ENCODE measurements at places on chromosomes 7 and 10.
A peak's percentile ranks its signal among the peaks of the same experiment; 100 is the strongest.

GRCh38 chr7:99790407-99790806 lies 6.4 kb upstream of the CYP3A4 start:
- DNase-seq, result no peak

- DNase-seq, result no peak
Observed at GRCh38 chr10:106557053-106557452, 607.5 kb downstream of the SORCS1 start.

DNA sequence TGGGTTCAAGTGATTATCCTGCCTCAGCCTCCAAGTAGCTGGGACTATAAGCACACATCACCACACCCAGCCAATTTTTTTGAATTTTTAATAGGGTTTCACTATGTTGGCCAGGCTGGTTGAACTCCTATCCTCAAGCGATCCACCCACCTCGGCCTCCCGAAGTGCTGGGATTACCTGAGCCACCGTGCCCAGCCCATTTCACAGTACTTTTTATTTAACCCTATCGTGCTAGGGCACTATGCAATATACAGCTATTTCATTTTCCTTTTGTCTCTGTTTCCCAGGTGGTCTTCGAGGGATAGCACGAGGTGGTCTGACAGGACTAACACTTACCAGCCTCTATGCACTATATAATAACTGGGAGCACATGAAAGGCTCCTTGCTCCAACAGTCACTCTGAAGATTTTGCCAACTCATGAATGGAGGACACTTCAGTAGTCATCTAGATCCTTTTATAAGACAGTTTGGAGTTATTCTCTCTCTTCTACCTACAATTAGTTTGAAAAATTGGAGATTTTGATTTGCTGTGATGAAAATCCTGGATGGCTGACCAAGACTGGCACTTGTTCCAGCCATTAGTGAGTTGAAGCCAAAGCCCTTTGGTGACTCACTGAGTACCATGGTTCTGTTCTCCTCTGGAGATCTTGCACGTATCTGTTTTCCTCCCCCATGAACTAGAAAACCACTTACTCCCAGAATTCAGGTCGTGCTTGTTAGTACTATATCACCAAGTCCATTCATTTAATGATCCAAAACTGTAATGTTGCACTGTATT lies 27.3 kb downstream of the NCOA4 start:
- no peak for DNase-seq

GRCh38 chr10:63042256-63042655 lies 90.9 kb upstream of the NRBF2 start:
- no peak for DNase-seq

- DNase-seq, result no peak
Observed at GRCh38 chr7:101858437-101859385, 41.3 kb downstream of the CUX1 start.

DNA sequence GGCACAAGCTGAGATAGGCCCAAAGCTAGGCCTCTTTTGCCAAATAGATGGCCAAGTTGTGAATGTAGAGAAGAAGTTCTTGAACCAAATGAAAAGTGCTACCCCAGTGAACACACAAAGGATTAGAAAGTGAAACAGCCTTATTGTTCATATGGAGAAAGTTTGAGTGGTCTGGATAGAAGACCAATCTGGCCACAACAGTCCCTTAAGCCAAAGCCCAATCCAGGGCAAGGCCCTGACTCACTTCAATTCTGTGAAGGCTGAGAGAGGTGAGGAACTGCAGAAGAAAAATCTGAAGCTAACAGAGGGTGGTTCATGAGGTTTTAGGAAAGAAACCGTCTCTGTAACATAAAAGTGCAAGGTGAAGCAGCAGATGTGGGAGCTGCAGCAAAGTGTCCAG lies 18.7 kb upstream of the ATP6V0A4 start:
- no peak for DNase-seq

DNA sequence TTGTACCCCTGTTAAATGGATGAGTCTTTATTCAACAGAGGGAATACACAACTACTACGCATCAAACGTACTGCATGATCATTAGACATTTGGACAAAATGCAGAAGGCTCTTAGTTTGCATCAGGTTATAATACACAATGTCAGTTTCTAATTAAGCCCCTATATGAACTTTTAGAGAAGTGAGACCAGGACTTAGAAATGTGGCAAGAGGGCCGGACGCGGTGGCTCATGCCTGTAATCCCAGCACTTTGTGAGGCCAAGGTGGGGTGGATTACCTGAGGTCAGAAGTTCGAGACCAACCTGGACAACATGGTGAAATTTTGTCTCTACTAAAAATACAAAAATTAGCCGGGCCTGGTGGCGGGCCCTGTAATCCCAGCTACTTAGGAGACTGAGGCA lies 76.3 kb upstream of the MGMT start:
- no peak for DNase-seq

DNA sequence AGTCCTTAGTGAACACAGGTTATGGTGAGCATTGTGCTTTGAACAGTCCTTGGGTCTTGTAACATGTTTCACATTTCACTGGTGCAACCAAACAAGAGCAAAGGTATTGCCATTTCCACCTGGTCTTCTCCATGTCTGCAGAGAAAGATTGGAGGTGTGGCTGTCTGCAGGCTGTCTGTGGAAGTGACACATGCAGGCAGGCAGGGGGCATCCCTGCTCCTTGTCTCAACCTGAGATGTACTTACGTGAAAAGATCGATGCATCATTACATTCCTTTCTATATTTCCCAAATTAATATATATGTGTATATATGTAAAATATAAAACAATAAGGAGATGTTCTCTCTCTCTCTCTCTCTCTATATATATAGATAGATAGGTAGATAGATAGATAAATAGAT lies 54.3 kb downstream of the LRRC18 start:
- DNase-seq, result no peak

DNA sequence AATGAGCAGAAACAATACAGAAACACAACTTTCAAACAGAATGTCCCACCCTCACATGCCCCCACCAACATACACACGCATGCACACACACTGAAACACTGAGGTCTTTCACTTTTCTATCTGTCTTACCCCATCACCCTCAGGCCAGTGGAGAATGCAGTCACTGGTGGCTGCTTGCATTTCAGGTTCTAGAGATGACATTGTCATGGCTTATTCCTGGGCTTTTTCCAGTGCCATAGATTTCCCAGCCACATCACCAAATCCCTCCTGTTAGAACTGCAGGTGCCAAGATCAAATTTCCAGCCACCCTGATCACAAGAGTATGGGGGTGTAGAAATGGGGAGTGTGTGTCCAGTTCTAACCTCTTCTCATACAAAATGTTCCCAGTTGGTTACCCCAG lies 68.4 kb downstream of the CACNA2D1 start:
- DNase-seq, result no peak

GRCh38 chr7:18655912-18656311 lies 160.4 kb downstream of the HDAC9 start:
- DNase-seq, result no peak

DNA sequence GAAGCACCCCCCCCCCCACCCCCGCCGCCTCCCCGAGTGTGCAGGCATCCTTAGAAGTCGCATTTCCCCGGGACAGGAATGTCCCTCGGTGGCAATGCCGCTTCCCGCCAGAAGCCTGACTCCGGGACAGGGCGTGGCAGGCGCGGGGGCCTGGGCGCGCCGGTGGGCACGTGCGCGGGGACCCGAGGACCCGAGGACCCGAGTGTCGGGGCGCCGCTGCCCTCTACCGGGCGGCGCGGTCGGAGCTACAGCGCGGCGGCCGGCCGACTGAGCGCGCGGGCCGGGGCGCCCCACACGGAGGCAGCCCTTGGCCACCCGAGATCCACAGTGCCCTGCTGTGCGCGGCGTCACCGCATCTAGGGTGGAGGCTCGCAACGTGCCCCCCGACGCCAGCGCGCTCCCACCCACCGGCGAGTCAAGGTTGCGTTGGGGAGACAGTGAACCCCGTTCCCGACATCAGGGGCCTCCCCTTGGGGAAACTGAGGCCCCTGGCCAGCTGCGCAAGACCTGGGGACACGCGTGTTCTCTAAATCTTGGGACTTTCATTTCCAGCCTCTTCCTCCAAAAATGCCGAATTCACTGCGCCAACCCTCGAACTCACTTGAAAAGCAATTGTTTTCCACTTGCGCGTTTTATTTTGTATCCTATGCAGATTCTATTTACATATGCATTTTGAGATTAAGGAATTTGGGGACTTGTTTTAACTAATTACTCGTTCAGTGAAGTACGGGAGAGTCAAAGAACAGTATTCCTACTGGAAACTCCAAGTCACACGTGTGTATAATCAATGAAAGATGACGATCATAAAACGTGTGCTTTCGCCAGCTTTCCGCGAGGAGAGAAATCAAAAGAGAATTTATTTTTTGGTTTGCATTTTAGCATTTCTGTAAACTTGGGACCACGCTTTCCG lies 3.1 kb upstream of the CUX1 start:
- peak; percentile 45 for DNase-seq

GRCh38 chr10:3494131-3494837 lies 290.7 kb downstream of the KLF6 start:
- no peak for DNase-seq

DNA sequence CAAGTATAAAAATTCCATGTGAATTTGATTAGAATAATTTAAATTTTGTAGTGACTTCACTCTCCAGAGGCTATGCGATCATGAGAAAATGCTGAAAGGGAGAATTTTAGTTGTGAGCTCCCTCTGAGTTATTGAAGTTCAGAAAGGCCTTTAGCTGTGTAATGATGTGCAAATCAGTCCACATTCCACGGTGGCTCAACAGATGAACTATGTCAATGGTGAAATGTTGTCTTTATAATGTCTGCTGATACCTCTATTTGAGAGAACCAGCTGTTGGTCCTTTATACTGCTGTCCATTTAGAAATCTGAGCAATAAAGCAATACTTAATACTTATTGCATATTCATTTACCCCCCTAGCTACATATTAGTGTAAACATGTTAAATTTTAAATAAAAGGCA lies 7.1 kb upstream of the ITGB8 start:
- DNase-seq, result no peak

DNA sequence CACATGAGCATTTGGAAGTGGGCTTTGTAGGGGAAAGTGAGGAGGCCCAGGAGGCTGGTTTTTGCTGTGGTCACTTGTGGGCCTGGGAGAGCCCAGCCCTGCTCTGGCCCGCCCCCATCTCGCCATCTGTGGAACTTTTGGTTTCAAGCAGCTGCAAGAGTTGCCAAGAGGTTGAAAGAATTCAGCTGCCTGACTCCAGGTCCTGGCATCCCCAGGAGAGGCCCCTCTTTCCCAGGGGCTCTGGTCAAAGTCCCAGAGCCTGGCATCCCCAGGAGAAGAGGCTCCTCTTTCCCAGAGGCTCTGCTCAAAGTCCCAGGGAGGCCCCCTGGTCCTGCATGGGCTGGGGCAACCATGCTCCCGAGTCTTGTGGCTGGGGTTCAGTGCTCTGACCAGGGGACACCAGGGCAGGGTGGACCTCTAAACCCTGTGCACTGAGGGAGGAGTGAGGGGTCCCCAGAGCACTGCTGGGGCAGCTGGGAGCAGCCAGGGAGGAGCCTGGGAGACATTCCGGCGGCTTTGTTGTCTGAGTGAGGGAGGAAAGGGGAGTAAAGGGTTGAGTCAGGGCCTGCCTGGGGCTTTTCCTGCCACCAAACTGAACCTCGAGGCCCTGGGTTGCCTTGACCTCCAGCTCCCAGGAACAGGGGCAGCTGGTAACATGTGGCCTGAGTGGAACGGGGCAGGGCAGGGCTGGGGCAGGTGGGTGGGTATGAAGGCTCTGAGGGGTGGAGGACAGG lies 27.7 kb upstream of the CSGALNACT2 start:
- DNase-seq, result no peak

DNA sequence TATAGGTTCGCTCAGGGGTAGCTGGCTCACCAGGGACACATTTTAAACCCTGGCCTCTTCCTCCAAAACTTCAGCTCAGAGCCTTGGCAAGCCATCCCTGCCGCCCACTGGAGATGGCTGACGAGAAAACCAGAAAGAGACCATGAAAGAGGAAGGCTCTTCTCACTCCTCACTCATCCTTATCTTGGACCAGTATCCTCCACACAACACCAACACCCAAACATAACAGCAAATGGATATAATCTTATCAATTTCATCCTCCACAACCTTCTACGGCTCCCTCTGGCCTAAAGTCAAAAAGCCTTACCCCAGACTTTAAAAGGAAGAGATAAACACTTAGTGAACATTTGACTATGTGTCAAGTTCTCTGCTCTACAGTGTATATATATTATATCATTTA lies 26.9 kb downstream of the DLG5 start:
- DNase-seq, result no peak

DNA sequence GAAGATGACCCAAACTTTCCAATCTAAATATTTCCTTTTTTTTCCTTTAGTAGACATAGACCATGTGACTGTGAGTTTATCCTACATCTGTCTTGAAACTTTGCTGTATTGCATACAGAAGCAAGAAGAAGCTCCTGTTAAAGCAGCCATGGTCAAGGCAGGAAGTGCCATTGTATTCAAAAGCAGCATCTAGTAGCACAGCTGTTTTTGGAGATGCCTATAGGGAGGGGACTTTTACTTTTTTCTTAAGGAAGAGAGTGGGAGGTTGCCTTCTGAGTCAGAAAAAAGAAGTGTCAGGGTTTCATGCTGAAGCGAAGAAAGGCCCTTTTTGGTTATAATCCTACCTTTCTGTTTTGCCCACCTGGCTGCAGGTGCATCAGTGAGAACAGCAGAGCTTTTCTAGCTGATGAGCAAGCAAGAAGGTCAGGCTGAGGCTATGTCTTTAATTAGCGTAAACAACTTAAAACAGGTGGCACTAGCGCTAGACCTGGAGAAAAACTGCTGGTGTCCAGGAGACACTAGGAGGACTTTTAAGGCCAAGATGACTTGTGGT lies 234.1 kb upstream of the AGK start:
- no peak for DNase-seq

GRCh38 chr7:39458061-39458745 lies 108.0 kb upstream of the YAE1 start:
- DNase-seq, result no peak

- DNase-seq, result no peak
Observed at GRCh38 chr10:6507311-6507710, 72.8 kb downstream of the PRKCQ start.

GRCh38 chr10:88270061-88270808 lies 312.9 kb downstream of the RNLS start:
- DNase-seq, result no peak

DNA sequence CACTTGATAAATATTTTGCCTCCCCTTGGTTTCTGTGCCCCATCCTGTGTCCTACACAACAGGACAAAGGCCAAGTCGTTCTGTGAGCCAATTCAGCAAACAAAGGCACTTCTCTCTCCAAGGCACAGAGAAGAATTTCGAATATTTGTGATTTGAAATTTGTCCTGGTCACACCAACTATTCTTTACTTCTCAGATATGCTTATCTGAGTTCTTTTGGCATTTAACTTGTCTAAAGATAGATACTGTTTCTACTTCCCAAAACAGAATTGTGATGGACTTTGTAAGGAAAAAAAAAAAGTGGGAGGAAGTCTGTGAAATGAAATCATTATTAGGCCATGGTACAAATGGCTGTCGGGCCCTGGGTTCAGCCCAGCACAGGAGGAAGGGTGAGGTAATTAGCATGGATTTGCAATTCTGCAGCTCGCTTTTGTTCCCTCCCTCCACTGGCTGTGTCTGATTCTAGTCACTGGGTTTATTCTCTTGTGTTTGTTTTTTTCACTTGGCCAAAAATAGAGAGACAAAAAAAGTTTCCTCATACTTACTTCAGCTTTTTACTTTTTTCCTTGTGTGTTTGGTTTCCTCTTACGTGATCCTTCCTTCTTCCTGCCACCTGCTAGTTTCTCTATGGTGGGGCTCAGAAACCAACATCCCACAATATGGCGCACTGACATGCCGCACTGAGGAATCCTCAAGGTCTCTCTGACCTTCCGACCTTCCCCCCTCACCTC lies 108.2 kb upstream of the MKLN1 start:
- no peak for DNase-seq

- no peak for DNase-seq
Observed at GRCh38 chr7:71237945-71238344, 106.0 kb downstream of the GALNT17 start.

- DNase-seq, result no peak
Observed at GRCh38 chr7:14420768-14421167, 431.3 kb upstream of the ETV1 start.

- no peak for DNase-seq
Observed at GRCh38 chr10:55091691-55092328, 290.8 kb upstream of the PCDH15 start.
